ENCODE measurements at places on chromosomes 7 and 10.

GRCh38 chr10:74165530-74165901 lies 14.5 kb downstream of the ADK start:
- DNase-seq: peak; percentile 44

- no peak for DNase-seq
Observed at GRCh38 chr7:158321936-158322615, 265.5 kb downstream of the PTPRN2 start.

- no peak for DNase-seq
Observed at GRCh38 chr7:108529341-108529740, 3.4 kb upstream of the PNPLA8 start.

GRCh38 chr10:115879372-115880089 lies 393.5 kb downstream of the GFRA1 start:
- no peak for DNase-seq

DNA sequence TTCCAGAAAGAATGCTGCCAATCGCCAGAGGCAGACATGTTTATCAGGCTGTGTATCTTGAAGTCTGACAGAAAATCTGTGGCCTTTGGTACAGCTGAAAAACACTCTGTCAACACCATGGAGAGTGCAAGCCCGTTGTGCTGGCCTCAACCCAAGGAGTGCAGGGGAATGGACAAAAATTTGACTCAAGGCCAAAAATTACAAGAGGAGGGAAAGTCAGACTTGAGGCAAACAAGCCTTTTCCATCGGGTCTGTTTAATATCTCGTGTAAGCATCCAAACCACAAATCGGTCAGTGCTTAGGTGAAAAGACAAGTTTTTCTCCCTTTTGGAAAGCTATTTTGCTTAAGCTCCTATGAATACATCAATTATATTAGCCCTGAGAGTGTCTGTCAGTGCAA lies 305.3 kb upstream of the NFE2L3 start:
- DNase-seq: peak; percentile 92

GRCh38 chr7:99029466-99030435 lies 114.2 kb downstream of the SMURF1 start:
- DNase-seq: no peak

GRCh38 chr7:2198206-2198605 lies 34.5 kb downstream of the MAD1L1 start:
- no peak for DNase-seq
